ENCODE measurements at places on chromosomes 1 and 21.
A peak's percentile ranks its signal among the peaks of the same experiment; 100 is the strongest.

DNA sequence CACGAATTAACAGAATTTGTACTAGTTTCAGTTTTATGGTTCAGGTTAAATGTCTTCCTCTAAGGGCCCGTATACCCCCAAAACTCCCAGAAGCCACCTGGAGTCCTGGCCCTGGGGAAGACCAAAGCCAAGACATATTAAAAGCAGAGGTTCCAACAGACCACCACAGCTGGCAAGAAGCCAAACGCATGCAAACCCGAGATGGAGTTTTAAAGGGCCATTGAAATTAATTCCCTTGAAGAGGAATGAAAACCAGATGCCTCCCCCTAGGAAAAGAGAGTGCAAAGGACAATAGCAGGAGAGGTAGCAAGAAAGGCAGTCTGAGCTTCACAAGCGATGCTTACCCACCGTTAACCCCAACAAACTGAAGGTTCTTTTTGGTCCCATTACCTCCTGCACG, 48.1 kb downstream of the KANK4 start:
- DNase-seq = no peak

DNA sequence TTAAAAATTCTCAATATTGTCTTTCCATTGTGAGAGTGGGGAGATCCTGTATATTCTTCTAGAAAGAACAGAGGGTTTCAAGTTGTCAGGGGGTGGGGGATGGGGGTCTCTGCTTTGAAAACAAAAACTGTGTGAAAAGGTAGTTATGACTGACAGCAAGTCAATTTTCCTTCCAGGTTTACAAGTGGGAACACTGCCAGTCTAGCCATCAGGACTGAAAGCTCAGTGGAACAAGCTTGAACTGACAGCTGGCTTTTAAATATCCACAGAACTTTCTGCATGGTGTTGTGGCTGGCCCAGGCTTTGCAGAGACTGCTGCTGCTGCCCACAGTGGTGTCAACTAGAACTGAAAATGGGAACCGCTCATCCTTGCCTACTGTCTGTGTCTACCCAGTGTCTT, 162.6 kb downstream of the TNR start:
- no peak for DNase-seq

- DNase-seq = no peak
Observed at GRCh38 chr1:162993846-162994245, 75.3 kb upstream of the RGS4 start.

DNA sequence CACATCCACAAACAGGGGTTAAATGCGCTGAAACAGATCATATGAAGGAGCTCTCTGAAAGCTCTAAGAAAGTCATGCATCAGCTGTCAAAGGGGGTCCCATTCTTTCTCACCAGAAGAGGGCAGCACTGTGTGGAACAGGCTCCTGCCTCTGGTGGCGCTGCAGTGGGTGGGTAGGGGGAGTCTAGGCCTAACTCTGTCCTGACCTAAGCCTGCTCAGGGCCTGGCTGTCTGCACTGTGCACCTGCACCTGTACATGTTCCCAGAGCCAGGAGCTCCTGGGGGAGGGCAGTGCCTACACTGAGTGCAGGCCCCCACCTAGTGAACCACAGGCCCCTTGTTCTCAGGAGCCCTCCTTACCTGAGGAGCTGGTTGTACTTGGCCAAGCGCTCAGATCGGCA, 16.0 kb downstream of the ENO1 start:
- peak; percentile 57 for DNase-seq

DNA sequence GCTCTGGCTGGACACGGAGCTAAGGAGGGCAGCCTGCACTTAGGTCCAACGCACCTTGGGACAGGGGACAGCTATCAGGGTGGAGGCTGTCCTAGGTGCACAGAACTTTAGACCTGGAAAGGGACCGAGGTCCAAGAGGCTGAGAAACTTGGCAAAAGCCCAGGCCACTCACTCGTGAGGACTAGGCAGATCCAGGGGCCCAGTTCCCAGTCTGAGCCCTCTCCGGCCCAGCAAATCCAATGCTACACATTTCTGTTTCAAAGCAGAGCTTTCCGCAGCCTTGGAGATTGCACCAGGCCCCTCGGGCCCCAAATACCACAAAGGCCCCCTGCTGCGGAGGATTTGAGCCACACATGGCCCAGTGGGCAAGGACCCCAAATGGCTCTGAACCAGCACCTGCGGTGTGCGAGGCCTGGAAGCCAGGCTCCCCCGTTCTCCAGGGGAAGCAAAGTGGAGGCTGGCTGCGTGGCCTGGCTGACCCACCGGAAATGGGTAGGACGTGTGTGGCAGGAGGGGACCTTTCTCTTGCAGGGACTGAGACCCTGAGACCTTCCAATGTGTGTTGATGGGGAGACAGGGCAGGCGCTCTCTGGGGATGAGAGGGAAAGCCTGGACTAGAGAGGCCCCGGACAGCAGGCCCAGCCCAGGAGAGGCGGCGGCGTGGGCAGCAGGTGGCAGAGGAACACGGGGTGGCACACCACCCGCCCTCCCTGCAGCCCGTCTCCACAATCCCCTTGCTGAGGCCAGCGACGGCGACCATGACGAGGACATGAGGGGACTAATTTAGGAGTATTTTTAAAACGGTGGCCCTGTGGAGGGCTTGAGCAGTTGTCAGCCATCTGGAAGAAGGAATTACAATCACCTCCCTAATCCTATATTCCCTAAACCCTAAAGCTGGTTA, 118.7 kb downstream of the CASZ1 start:
- DNase-seq = no peak

GRCh38 chr1:54781023-54781723, 16.9 kb upstream of the PARS2 start:
- DNase-seq = no peak

DNA sequence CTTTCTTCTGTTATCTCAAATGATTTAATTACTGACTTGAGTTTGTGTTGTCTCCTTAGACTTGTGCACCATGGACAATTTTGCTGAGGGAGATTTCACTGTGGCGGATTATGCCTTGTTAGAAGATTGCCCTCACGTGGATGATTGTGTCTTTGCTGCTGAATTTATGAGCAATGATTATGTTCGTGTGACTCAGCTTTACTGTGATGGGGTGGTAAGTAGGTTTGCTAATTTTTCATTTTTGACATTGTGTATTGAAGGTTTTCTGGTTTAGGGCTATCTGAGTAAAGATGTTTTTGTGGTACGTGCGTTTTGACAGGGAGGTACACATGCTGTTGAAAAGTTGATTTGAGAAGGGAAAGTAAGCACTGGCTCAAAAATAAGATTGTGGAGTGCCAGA, 14.1 kb downstream of the TTC3 start:
- DNase-seq = peak; percentile 52

GRCh38 chr1:22262583-22262982, 119.7 kb upstream of the WNT4 start:
- no peak for DNase-seq

- no peak for DNase-seq
Observed at GRCh38 chr21:15400905-15401304, 328.9 kb upstream of the USP25 start.

GRCh38 chr1:231950331-231951128, 323.9 kb downstream of the DISC1 start:
- DNase-seq = no peak

- DNase-seq = no peak
Observed at GRCh38 chr21:27787046-27787445, 820.2 kb upstream of the ADAMTS5 start.

GRCh38 chr1:5597171-5597850, 394.9 kb downstream of the NPHP4 start:
- no peak for DNase-seq

DNA sequence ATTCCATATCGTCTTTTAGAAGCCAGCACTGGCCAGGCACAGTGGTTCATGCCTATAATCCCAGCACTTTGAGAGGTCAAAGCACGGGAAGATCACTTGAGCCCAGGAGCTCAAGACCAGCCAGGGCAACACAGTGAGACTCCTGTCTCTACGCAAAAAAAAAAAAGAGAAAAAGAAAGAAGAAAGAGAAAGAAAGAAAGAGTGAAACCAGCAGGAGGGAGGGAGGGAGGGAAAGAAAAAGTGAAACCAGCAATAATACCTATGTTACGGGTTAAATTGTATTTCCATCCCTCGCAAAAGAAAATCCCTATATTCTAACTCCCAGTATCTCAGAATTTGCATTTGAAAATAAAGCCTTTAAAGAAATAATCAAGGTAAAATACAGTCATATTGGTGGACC, 10.4 kb downstream of the COP1 start:
- DNase-seq = no peak

DNA sequence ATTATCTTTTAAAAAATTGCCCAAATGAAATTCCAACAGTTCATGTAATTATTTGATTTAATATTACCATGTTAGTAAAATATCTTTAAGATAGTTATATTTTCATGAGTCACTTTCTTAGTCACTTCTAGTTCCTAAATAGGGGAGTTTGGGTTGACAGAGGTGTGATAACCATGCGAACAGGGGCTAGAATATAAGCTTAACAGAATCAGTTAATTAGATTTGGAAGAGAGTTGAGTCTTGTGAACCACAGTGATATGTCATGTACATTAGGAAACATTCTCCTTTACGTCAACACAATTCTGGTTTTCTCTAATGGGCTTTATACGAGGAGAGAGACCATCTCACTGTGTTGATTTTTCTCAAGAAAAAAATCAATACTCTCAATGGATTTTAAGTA, 64.8 kb upstream of the ZNF281 start:
- DNase-seq = no peak

GRCh38 chr21:32867597-32867996, 96.0 kb upstream of the PAXBP1 start:
- no peak for DNase-seq

- no peak for DNase-seq
Observed at GRCh38 chr1:87951852-87952251, 623.2 kb downstream of the LMO4 start.

- no peak for DNase-seq
Observed at GRCh38 chr1:1085171-1085841, 11.2 kb upstream of the RNF223 start.

- DNase-seq = no peak
Observed at GRCh38 chr1:89429062-89429461, 65.2 kb downstream of the GBP6 start.

- DNase-seq = no peak
Observed at GRCh38 chr1:36178471-36179219, 22.7 kb downstream of the MAP7D1 start.

DNA sequence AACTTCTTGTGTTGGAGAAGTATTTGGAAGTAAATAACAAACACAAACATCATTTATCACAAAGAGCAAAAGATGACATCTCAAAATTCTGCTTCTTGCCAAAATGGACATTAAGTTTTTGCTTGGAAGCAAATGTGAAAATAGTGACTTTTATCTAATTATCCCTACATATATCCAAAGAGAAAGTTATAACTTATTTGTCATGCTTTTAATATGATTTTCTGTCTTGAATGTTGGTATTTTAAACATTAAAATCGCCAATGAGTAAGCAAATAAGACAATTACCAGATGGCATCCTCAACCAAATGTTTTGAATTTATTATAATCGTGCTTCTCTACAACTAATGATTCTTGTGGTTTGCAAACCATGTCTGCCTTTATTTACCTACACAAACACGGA, 594.3 kb downstream of the KIF26B start:
- DNase-seq = no peak

- DNase-seq = no peak
Observed at GRCh38 chr1:27522432-27523336, 32.7 kb upstream of the WASF2 start.

DNA sequence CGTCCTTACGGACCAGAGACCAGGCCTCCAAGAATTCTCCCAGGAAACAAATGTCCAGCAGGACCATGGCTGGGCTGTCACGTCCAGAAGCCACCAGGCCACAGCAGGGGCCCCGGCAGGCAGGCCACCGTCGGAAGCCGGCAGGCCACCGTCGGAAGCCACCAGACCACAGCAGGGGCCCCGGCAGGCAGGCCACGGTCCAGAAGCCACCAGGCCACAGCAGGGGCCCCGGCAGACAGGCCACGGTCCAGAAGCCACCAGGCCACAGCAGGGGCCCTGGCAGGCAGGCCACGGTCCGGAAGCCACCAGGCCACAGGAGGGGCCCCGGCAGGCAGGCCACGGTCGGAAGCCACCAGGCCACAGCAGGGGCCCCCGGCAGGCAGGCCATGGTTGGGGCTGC, 67.0 kb upstream of the PDE9A start:
- DNase-seq = no peak

- DNase-seq = no peak
Observed at GRCh38 chr1:161073474-161074121, 3.9 kb upstream of the ARHGAP30 start.

DNA sequence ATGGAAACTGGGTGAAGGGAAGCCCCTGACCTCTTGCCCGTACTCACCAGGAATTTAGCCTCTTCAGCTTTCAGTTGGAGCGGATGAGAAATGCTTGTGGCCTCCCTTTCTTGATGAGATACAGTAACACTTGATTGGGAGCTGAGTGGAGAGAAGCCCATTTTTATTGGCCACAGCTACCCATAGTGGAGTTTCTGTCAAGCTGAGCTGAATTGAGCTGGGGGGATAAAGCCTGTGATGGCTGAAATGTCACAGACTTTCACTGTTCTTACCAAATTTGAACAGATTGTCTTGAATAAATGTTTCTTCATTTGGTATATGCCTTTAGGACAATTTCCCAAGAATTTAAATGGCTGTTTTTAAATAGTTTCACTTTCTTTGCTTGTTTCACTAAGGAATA, 125.9 kb downstream of the ZMYM4 start:
- no peak for DNase-seq

DNA sequence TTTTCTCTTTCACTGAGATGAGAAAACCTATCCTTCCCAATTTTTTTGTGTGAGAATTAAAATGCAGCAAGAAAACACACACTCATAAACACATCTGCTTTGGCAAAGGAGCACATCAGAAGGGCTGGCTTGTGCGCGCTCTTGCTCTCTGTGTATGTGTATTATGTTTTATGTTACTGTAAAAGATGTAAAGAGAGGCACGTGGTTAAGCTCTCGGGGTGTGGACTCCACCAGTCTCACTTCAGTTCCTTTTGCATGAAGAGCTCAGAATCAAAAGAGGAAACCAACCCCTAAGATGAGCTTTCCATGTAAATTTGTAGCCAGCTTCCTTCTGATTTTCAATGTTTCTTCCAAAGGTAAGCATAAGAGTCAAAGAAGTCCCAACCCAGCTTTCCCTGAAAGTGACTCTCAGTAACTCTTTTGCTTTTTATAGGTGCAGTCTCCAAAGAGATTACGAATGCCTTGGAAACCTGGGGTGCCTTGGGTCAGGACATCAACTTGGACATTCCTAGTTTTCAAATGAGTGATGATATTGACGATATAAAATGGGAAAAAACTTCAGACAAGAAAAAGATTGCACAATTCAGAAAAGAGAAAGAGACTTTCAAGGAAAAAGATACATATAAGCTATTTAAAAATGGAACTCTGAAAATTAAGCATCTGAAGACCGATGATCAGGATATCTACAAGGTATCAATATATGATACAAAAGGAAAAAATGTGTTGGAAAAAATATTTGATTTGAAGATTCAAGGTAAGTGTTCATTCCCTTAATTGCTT, at the start of gene CD2:
Gene CD2, plus strand, starts transcription at position 233 of the 780 bp plus-strand sequence. Its CDS starts 63 bp downstream, at position 296.
- DNase-seq = no peak

Measured in erythroblast (primary cell).